NCI-H1048 (cell line): ENCODE measurements at places on chromosomes 3 and 15.

GRCh38 chr3:127374086-127375010 is 86.5 kb upstream of the PRR20G start:
- no peak for DNase-seq

- DNase-seq, result no peak
Measured at GRCh38 chr3:135565546-135565945, 400.0 kb upstream of the PPP2R3A start.

GRCh38 chr3:105499961-105500360 is 133.3 kb downstream of the ALCAM start:
- no peak for DNase-seq

- no peak for DNase-seq
Measured at GRCh38 chr3:62682826-62683225, 192.4 kb downstream of the CADPS start.
